ENCODE measurements at places on chromosomes 1 and 21.

GRCh38 chr1:107824946-107825345, 140.0 kb downstream of the VAV3 start:
- DNase-seq: no peak

DNA sequence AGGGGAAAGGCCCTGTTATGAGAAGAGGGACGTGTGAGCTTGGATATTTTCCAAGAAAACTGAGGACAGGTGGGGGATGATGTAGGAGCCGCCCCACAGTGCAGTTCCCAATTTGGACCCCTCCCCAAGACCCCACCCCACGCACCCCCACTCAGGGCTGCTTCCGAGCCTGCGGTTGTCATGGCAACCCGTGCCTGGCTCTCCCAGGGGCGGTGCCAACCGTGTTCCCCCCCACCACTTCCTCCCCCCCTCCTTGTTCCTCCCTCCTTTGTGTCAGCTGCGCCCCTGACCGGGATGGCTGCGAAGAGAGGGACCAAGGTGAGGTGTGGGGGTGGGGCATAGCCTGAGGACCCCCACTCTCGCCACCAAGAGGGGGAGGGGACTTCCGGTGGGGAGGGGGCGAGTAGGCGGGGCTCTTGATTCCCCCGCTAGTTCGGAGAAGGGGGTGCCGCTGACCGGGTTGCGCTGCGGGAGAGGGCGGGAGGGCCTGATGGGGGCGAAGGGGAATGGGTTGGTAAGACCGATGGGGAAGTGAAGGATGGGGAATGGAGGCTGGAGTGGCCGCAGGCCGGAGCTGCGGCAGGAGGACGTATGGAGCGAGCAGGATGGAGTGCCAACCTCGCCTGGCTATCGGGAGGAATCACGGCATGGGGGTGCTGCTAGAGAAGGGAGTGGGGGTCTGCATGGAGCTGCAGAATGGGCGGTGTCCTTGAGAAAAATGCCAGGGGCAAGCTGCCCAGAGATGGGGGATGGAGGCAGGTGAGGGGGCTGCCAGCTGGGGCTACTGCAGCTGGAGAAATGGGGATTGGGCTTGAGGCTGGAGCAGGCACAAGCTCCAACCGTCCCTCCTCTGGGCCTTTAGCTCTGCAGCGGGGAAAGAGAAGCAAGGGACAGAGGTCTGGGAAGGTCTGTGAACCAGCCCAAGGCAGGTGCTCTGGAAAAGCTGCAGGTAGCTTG, 953 bp downstream of the TRIM46 start:
- no peak for DNase-seq

GRCh38 chr1:219121679-219122078, 52.0 kb upstream of the LYPLAL1 start:
- no peak for DNase-seq

GRCh38 chr1:145720556-145720877, 1.2 kb downstream of the CD160 start:
- no peak for DNase-seq

GRCh38 chr1:51418384-51418959, 88.1 kb upstream of the TTC39A start:
- no peak for DNase-seq

GRCh38 chr1:156406251-156406650, 37.2 kb downstream of the RHBG start:
- no peak for DNase-seq

DNA sequence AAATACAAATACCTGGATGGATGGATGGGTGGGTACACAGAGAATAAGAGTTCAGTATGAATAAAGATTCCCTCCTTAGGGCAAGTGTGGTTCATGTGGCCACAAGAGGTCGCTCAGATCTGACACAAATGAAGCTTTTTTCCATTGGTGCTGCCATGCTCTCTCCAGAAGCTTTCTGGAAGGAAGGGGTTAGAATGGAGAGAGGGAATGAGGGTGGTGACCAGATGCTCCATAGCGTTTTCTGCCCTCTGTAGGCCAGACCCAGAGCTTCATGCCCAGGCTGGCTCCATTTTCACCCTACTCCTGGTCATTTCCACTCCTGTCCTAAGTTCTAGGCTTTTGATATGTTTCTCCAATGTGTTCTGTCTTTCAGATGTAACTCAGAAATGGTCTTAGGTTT, 3.3 kb upstream of the FCRL6 start:
- DNase-seq: peak; percentile 48

- DNase-seq: no peak
These were observed 6.2 kb downstream of the AMPD2 start for GRCh38 chr1:109625601-109626560.

GRCh38 chr1:223745731-223746130, 33.4 kb downstream of the CAPN2 start:
- DNase-seq: no peak

- DNase-seq: no peak
These were observed 3.1 kb downstream of the LRRC40 start for GRCh38 chr1:70202173-70202758.

GRCh38 chr1:85216697-85217096, 15.9 kb upstream of the SYDE2 start:
- no peak for DNase-seq

DNA sequence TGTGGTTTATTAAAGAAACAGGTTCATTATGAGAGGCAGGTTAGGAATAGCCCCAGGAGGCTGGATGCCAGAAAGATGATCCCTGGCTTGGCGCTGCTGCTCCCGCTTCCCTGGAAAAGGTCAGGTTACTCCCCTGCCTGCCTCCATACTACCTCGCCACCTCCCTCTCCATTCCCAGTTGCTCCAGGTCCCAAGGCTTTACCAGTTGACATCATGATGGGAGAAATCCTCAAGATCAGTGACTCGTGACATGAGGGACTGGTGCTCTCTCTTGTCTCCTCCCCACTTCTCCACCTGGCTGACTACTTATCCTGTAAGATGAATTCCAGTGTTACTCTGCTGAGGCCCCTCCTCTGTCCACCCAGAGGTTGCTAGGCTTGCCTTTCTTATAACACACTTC, 19.7 kb downstream of the VASH2 start:
- no peak for DNase-seq

DNA sequence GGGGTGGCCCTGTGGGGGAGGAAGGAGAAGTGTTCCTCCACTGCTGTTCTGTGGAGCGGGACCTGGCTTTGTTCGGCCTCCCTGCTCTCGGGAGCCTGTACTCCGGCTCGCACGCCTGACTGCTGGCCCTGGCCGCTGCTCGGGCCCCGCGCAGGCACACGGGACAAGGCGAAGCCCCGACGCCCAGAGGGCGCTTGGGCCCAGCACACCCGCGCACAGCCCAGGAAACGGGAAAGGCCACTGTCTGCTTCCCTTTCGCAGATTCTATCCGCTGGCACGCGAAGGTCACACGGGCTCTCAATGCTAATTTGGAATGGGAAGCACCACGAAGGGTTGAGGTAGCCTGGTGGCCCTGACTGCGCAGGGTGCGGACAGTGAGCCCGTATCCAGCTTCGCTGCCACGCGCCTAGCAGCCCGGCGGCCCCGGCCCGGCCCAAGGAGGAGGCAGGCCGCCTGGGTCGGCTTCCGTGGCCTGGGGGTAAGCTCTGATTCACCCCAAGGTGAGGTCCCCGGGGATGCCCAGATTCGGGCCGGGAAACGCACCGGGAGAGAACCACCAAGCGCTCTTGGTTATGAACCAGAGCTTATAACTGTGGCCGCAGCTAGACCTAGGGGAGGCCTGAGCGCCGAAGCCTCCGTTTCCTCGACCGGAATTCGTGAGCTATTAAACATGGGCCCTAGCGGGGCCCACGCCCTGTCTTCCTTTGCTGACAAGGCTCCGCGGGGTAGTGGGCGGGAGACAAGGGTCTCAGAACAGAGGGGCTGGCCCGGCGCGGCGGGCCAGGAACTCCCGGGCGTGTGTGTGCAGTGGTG, 19.7 kb upstream of the TBX15 start:
- no peak for DNase-seq

GRCh38 chr21:38346286-38346685, 89.5 kb downstream of the KCNJ15 start:
- DNase-seq: no peak

DNA sequence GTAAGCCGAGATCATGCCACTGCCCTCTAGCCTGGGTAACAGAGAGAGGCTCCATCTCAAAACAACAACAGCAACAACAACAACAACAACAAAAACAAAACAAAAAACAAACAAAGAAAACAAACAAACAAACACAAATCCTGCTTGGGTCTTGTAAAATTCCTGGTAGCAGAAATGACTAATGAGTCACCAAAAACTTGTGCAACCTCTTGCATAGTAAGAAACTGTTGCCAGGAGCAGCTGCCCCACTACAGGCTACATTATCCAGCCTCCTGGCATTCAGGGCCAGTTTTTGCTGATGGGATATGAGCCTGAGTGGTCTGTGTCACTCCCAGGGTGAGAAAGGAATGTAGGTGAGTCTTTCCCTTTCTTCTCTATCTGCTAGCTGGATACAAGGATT, 245.4 kb downstream of the TNR start:
- DNase-seq: no peak

- no peak for DNase-seq
These were observed 6.8 kb downstream of the THEM5 start for GRCh38 chr1:151846686-151847237.

DNA sequence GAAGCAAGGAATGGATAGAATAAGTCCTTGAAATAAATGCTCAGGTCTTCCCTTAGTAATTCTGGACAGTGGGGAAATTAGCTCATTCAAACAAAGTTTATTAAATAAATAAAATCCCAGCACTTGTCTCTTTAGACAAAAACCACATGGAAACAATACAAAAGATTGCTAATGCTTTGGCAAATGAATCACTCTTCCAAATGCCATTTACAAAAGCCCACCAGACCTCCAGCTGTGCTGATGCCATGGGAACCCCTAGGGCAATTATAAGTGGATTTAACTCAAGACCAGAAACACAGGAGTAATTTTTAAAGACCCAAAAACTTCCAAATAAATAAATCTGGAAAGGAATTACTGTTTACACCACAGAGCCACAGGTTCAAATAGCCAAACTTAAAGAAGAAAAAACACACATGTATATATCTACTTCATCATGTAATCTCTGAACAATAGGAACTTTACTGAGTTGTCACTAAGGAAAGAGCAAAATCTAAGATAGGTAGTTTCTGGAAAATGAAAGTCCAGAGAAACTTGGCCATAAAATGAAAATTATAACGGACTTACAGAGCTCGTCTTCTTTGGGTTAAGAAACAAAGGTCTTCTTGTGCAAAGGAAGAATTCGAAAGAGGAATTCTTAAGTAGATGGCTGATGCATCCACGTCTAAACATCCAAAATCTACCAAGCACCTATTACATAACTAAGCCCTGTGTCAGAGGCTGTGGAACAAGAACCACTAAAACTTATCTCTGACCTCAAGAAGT, 399.4 kb downstream of the SMYD3 start:
- DNase-seq: no peak

DNA sequence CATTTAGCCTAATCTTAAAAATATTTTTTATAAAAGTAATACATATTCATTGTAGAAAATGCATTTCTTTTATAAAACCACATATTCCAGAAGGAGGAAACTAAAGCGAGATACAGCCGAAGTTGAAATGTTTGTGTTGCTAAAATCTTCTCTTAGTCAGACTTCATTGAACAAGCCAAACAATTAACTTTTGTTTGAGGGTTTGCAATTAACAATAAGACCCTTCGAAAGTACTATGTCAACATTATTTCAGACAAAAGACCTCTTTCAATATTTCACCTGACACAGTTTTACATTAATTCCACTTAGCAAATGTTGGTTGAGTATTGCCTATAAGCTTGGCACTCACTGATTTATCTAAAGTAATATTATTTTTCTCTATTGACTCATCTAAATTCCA, 354.0 kb upstream of the ADAMTS5 start:
- no peak for DNase-seq

DNA sequence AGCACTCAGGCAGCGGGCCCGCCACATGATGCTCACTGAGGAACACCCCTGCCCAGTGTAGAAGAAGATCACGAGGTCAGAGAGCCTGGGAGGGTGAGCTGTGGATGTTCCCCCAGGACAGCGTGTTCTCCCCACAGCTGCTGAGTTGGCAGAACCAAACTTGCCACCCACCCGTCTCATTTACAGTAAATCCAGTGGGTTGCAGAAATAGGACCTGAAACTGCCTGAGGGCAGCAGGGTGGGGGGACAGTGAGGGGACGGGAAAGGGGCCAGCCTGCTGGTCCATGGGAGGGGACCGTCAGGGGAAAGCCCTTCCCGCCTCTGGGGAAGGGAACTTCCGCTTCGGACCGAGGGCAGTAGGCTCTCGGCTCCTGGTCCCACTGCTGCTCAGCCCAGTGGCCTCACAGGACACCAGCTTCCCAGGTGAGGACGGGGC, at the start of gene C1QB:
Gene C1QB (plus strand): TSS at position 356 of the 436 bp plus-strand sequence. CDS start 6,227 bp downstream, outside the sequence.
- DNase-seq: no peak

DNA sequence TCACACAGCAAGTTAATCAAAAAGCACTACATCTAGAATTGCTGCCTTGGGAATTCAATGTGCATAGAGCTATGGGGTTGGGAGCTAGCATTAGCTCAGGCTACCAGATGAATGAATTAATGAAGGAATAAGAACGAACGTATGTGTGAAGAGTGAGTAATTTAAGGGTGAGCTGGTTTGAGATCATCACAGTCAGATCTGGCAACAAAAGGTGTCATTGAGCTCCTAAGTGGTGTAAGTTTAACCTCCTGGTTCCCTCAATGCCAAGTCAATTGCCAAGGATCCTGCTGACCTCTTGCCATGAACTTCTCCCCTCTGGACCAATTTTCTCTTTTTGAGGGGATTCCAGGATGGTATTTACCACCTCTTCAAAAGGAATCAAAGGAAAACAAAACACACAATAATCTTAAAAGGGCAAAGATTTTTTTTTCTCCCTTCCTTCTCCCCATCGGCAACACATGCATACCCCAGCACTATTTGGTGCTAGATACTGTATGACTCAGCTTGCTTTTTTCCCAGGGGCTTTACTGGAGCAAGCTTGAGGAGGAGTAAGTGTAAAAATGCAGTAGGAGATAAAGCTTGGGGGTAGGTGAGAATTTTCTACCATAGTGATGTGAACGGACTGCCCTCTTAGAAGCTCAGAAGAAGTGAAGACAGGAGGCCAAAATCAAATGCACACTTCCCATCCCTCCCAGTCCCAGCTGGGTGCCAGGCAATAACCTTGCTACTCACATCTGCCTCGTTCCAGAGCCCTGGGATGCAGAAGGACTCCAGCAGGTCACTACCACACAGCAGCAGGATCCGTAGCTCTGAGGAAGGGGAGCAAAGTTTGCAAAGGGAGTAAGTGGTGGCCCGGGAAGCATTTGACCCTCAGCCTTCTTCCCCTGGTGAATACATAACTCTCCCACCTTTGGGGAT, 92.0 kb downstream of the LAMC2 start:
- no peak for DNase-seq

DNA sequence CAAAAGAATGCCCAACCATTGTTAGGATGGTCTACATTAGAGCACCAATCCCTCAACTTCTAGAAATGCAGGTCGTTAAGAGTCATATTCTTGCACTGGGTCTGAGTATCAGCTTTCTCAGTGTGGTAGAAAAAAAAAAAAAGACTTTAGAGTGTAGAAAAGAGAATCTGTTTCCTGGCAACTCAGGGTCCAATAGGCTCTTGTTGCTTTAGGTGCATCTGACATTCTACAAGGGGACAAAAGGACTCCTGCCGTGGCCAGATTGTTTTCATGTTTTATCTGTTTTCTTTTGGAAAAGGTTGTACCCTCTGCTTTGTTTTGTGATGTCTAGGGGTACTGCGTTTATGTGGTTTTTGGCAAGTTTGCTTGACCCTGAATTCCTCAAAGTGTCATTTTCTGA, 105.4 kb upstream of the KCNK2 start:
- no peak for DNase-seq

- no peak for DNase-seq
These were observed 7.9 kb downstream of the TINAGL1 start for GRCh38 chr1:31583995-31584868.

- peak; percentile 91 for DNase-seq
These were observed 29.4 kb downstream of the ALG14 start for GRCh38 chr1:95043141-95043980.

All from hematopoietic multipotent progenitor cell treated with erythropoietin and hydrocortisone succinate and interleukin-3 and kit ligand, for 15 days (in vitro differentiated cells).